ENCODE measurements at places on chromosomes 7 and 10.

DNA sequence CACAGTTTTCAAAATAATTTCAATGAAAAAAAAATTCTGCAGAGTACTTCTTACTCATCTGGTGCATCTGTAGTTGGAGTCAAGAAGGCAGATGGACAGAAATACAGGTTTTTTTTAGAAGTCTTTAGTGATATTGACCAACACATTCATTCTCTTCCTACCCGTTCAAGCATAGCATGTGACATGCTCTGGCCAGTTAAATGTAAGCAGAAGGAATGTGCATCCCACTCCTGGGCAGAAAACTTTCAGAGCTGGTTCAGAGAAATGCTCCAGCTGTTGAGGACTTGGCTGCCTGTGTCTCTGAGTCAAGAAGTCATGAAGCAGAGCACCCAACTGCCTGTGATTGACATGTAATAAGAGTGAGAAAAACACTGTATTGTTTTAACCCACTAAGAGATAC, 665.3 kb upstream of the IGFBP3 start:
- DNase-seq = no peak

DNA sequence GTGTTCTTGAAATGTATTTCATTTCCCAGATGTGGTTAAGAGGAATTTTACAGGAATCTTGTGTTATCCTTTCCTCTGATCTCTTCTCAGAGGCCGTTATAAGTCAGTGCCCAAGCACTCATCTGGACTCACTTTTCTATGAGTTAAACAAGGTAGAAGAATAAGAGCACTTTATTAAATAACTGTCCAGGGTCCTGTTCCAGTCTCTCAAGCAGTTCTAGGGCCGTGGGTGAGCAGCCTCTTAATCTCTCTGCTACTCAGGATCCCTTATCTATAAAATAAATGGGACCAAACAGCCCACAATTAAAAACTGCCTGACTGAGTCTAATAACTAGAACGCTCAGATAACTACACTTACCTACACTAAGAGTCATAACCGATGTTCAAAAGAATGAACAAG, 111.2 kb downstream of the OSBPL3 start:
- DNase-seq = no peak

DNA sequence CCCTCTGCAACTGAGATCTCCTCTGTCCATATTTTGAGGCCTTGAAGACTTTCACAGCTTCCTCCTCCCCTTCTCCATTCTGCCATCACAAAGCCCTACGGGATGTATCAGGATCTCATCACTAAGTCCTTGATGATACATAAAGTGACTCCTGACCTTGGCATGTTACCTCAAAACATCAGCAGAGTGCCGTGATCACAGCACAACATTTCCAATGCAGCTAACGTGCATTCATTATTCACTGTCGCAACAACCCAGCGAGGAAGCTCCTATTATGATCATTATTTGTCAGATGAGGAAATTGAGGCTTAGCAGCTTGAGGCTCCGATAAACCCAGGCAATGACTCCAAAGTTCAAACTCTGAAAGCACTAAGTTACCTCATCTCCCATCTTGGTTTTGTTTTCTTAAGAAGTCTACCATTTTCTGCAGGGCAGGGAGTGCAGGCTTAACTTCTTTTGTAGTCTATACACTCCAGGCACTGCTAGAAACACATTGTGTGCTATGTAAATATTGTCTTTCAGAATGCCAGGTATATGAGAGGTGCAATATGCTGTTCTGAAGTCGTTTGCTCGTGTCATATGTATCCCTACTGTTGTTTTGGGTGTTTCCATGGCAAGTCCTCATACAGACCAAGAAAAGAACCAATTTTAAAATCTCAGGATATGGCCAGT, 80.6 kb upstream of the C1QL3 start:
- DNase-seq = no peak

DNA sequence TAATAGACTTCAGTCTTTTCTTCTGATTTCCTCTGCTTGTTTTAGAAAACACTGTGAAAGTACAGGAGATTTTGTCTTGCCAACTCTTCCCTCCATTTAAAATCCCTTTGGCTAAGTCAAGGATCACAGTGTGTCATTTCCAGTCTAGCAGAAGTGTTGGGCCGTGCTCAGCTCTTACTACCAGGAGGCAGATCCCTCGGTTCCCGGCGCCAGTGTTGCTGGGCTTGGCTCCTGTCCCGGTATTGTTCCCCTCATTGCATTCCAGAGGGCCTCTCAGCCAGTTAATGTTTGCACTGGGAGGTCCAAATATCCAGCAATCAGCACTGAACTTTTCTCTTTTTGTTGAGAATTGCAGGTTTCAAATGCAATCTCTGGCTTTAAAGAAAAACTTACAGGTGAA, 612.1 kb upstream of the MGMT start:
- DNase-seq = no peak

- DNase-seq = no peak
Observed at GRCh38 chr10:110442746-110443145, 55.0 kb upstream of the DUSP5 start.

Measured in stimulated activated CD8-positive, alpha-beta memory T cell treated with anti-CD3 and anti-CD28 coated beads, Interleukin-4, amount 100 ng/mL, for 1 hour (primary cell).